Activated CD8-positive, alpha-beta memory T cell treated with anti-CD3 and anti-CD28 coated beads, Interleukin-2, amount 50 U/mL, for 4 hours (primary cell): ENCODE measurements at places on chromosomes 3 and 15.
A peak's percentile ranks its signal among the peaks of the same experiment; 100 is the strongest.

- DNase-seq: no peak
Observed at GRCh38 chr3:176403531-176403930, 793.8 kb downstream of the TBL1XR1 start.

DNA sequence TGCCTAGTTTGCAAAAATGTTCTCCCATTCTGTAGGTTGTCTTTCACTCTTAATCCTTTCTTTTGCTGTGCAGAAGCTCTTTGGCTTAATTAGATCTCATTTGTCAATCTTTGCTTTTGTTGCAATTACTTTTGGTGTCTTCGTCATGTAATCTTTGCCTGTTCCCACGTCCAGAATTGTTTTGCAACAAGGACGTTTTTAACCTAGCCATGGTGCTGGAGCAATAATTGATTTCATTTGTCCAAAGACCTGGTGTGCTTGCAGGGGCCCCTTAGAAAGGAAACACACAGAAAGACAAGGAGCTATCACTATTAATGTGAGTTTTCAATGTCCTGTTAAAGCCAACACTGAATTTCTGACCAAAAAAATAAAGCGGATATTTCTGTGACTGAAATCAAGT is 89.1 kb upstream of the GALNT15 start:
- no peak for DNase-seq

- no peak for DNase-seq
Observed at GRCh38 chr15:63928185-63928842, 94.6 kb upstream of the HERC1 start.

GRCh38 chr15:43406189-43406588 is 35.3 kb downstream of the TUBGCP4 start:
- DNase-seq: no peak

- DNase-seq: peak; percentile 57
Observed at GRCh38 chr15:90603893-90604292, 74.2 kb downstream of the CRTC3 start.

DNA sequence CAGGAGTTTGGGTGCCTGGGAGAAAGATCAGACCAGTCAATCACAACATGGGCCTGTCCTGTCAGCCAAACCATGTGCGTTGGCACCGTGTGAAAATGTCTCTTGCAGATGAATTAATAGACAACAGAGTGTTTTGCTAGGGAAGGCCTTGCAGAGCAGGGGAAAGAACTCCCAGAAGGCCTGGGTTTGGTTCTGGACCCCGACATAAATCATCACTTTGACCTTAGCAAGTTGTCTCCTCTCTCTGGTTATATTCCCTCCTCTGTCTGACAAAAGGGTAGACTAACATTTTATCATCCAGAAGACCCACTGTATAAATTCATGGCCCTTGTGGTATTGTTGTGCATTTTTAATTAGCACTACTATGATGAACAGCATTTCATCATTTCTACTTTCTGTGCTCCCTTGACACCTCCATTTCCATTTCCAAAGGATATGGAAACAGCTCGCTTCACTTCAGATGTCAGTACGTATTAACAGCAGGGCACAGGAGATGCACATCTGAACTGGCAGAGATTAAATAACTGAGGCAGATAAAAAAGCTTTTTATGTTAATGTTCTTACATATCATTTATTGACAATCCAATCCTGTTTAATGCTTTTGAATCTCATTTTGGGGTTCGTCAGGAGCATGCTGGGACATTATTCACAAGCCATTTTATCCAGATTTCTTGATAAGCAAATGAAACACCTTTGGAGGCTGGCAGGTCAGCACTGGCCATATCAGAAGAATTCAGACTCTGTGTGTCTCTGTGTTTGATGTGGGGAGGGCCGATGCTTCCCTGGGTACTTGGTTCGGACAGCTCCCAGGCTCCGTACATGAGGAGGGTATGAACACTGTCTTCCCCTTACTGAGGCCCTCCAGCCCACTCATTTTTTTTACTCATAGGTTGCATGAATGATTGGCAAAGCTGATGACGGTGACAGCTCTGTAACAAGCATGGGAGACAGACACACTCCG is 28.2 kb upstream of the IL12A start:
- DNase-seq: no peak

DNA sequence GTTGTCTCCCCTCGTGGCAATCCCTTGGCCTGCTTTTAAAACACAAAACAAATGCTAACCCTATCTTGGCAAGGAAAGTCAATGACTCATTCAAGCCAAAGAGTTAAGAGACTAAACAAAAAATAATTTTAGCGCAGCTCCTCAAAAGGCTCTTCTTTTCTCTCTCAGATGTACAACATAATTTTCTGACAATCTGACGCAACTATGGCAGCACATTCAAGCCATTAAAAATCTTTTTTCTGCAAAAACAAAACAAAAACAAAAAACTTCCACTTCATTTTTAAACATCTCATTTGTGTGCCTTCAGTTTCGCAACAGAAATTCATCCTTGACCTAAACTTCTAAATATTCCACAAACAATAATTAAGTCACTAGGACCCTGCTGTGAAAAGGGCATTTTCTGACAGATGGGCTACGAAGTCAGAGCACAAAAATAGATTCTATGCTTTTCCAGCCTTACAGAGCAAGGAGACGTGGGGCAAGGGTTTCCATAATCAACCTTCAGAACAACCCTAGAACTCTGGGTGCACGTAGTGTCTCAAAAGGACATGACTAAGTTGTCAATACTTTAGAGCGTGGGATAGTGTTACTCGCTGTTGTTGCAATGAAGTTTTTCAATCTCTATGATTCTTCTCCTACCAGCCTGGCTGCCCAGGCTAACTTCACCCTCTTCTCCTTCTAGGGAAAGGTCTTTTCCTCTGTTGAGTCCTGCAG is 84.3 kb downstream of the MB21D2 start:
- DNase-seq: no peak

- no peak for DNase-seq
Observed at GRCh38 chr15:101115786-101116680, 135.8 kb downstream of the CHSY1 start.

GRCh38 chr3:133472242-133472641 is 72.4 kb downstream of the BFSP2 start:
- no peak for DNase-seq
